ENCODE measurements at places on chromosomes 5 and 9.

DNA sequence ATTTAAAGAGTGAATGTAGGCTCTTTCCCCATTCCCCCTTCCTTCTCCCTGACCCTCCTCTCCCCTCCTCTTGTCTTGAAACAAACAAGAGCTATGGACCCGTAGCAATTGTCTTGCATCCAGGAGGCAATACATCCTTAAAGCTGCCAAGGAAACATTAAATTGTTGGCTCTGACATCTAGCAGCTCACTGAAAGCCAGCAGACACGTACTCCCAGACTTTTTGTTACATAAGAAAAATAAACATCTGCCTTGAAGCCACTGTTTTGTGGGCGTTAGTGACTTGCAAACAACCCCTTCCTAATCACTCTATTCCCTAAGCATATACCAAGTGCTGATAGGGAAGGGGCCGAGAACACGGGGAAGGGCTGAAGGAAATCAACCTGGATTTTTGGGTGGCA, 8.6 kb downstream of the SLC45A2 start:
- DNase-seq: no peak

- DNase-seq: no peak
Observed at GRCh38 chr5:6261256-6261655, 117.1 kb downstream of the MED10 start.

DNA sequence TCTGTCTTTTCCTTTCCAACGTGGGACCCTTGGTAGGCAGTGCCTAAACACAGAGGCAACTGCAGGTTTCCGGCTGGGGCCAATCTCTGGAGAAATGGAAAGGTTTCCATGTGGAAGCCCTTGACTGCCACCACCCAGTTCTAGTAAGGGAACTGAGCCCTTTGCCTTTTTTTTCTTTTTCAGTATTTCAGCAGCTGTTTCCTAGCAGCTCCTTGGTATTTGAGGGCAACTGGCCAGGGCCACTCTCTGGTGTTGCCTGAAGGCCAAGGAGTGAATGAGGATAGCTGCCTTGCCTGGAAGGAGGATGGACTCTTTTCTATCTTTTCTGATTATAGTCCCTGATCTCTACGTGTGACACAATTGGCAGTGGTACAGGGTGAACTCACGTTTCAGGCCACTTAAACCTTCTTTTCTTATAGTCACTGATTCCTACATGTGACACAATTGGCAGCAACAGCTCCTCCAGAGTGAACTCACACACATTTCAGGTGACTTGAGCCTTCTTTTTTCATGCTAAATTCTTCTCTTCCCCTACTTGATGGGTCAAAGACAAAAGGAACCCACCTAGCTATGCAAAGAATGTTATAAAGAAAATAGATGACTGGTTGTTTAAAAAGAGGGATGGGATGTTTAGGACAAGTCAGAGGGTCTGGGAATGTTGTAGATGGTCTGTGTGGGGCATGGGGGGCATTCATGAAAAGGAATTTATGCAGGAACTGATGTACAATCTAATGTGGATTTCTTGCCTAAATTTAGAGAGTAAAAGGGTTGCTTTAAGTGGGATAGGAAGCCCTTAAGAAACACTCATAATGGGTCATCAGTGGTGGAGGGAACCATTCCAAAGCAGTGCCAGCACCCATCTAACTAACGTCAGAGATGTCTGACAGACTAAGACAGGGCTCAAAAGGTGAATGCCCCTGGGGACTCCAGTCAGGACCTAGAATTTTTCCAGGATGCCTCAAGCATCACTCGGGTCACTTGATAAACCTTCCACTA, 190.1 kb downstream of the TMEM232 start:
- no peak for DNase-seq

- DNase-seq: no peak
Observed at GRCh38 chr5:36535859-36536615, 70.4 kb upstream of the SLC1A3 start.

DNA sequence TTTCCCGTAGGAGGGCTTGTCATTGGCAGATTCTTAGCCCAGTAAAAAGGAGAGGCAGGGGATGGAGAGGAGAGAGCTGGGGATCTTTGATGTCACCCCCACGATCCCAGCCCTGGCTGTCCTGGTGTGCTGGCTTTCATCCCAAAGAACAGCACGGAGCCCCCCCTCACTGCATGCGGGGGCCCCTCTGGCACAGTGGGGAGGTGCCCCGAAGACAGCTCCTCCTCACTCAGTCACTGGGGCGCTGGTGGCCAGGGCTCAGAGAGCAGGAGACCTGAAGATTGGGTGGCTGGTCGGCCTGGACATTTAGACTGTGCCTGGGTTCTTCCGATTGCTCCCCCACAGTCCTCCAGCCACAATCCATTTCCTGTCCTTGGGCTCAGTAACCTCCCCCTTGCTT, 207.5 kb downstream of the MELK start:
- DNase-seq: no peak

DNA sequence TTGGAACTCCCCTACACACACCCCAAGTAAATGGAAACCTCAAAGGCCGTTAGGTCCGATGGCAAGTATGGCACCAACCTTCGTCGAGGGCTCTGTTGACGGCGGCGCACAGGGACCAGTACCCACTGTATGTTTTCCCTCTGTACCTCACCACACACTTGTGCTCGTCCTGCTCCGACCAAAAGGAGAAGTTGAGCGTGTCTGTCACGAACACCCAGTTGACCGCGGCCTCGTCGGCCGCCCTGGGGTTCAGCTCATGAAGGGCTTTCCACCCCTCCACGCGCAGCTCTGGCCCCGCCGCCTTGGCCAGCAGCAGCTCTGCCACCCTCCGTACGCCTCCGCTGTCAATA, 24.0 kb downstream of the HNRNPK start:
- DNase-seq: no peak

DNA sequence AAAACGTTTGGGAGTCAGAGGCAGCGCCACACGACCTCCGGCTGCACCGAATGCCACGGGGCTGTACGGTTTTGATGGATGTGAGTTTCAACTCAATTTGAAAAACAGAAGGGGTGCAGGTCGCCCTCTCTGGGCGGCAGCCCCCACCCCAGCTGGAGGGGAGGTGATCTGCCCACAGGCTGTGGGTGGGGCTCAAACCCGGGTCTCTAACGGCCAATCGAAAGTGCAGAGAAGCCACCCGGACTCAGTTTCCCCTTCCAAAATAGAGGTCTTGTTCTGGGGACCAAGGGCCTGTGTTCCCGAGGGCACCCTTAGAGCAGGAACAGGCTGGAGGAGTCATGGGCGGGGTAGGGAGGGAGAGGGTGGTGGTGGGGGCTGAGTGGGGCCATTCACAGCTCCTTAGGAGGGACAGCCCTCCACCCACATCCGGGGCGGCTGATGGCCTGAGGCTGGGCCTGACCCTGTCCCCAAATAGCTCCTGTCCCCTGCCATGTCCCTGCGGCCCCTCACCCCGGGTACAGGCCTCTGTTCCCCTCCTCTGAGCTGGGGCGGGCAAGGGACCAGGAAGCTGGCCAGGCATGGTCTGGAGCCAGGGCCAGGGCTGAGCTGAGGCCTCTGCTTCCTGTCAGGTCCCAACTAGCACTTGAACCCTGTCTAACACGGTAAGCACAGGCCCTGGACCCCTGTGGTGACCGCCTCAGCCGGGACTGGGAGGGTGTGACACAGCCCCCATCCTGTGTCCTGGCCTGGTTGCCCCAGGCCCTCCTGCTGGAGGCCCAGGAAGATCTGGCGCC, 22.6 kb upstream of the NOTCH1 start:
- DNase-seq: no peak

- DNase-seq: no peak
Observed at GRCh38 chr9:81631218-81631745, 58.1 kb downstream of the TLE1 start.

GRCh38 chr5:64144425-64145215, 21.0 kb upstream of the RNF180 start:
- DNase-seq: no peak

DNA sequence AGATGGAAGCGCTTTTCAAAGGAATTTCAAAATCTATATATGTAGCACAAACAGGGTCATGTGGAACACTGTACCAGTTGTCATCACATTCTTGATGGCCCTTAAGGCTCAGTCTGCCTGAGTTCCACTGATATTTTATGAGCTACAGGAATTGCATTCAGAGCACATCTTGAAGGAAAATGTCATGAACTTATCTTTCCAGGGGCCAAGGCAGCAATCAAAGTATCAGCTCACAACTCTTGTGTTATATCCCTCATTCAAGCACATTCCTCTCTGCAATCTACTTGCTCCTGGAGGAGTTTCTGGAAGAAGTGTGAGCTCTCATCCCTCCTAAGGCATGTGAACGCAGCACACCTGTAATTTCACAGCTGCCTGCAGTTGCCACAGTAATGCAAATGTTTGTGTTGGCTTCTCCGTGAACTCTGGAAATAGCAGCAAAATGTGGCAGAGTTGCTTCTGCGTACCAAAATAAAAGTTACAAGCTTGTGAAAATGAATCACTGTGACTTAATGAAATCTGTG, 89.7 kb upstream of the EQTN start:
- no peak for DNase-seq

DNA sequence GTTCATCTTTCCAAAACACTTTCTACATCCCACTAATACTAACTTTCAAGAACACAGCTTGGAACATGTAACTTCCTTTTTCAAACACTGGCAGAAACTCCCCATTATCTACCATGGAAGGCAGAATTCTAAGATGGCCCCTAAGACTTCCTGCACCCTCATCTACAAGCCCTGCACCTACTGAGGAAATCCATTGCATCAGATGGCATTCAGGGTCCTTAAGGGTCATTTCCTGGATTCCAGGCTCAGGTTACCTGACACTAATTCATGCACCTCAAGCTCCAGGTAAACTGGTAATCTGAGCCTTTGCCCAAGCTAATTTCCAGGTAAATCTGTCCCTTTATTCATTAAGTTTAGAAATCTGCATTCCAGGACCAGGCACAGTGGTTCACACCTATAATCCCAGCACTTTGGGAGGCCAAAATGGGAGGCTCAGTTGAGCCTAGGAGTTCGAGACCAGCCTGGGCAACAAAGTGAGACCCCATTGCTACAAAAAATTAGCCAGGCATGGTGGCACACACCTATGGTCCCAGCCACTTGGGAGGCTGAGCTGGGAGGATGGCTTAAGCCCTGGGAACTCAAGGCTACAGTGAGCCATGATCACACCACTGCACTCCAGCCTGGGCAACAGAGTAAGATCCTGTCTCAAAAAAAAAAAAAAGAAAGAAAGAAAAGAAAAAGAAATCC, 91.6 kb downstream of the NFIB start:
- DNase-seq: no peak
